ENCODE measurements at places on chromosomes 2 and 18.

DNA sequence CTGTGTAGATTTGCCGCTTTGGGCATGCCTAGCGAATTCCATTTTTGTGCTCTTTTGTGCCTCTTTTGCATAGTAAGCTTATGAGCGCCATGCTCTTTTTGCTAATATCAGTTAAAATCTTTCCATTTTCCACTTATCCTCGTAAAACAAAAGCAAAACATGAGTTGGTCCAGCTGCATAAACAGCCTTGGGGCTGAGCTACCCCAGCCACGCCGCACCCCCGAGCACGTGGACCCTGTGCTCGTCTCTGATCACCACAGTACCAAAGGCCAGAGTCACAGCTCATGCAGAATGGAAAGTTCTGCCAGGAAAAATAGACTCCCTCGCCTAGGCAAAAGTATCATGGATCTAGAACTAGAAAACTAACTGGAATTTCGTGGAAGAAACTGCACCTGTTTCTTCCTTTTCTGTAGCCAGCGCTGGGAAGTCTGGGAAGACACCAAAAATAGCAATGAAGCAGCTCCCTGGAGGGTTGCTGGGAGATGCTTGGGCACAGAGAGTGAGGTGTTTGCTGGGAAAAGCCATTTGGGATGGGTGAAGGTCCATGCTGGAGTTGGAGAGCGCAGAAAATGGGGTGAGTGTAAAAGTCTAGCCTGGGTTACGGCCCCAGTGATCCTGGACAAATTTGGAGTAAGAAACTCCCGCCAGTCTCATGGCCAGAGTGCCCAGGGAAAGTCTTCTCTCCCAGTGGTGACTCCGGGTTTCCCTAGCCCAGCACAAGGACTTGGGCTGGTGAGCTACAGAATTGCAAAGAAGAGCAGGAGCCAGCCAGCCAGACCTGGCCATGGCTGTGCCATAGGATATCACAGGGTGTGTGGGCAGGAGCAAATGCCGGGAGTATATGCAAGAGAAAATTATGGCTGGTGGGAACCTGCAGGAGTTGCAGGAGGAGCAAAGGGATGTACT, 218.4 kb downstream of the GBX2 start:
- no peak for DNase-seq

- DNase-seq: no peak
Measured at GRCh38 chr2:30288561-30288960, 57.2 kb downstream of the LBH start.

DNA sequence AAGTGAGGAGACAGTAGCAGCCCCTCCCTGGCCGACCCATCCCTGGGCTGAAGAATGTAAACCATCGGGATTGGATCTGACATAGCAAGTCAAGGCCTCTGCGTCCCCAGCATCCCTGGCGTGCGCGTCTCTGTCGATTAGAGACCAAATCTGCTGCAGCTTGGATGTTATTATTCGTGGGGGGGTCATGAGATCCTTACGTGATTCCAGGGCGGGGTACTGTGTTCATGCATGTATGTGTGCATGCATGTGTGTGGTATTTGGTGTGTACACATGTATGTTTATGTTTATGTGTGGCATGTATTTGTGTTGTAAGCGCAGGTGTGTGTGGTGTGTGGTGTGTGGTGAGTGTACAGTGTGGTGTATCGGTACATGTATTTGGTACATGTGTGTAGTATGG, 741.8 kb upstream of the SALL3 start:
- DNase-seq: no peak

DNA sequence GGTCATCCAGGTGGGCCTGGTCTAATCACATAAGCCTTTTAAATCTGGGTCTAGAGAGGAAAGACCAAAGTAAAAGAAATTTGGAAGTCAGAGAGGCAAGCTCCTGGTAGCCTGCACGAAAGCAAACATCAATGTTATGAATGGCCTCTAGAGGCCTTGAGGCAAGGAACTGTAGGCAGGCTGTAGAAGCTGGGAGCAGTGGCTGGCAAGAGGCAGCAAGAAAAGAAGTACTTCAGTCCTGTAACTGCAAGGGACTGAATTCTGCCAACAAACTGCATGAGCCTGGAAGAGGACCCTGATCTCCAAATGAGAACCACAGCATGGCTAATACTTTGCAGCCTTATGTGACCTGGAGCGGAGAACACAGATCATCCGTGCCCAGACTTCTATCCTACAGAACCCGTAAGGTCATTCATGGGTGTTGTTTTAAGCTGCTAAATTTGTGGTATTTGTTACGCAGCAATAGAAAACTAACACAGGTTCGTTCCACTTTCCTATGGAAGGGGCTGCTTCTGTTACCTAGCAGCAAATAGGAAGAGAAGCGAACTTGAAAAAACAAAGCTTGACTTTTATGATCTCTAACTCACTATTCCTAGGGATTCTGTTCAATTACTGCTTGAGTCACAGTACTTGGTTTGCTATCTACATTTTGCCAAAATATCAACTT, 1.2 kb downstream of the IMMT start:
- no peak for DNase-seq

GRCh38 chr18:63074981-63075404, 244.6 kb downstream of the BCL2 start:
- peak; percentile 79 for DNase-seq

GRCh38 chr2:140186313-140186712, 1406.1 kb upstream of the NXPH2 start:
- no peak for DNase-seq

GRCh38 chr2:62195421-62196277, at the start of gene B3GNT2:
TSS of gene B3GNT2 (plus strand) at chr2:62196115. CDS start at chr2:62222221, 26,106 bp downstream.
- DNase-seq: peak; percentile 79

- no peak for DNase-seq
Measured at GRCh38 chr2:12287220-12287751, 429.4 kb upstream of the TRIB2 start.

DNA sequence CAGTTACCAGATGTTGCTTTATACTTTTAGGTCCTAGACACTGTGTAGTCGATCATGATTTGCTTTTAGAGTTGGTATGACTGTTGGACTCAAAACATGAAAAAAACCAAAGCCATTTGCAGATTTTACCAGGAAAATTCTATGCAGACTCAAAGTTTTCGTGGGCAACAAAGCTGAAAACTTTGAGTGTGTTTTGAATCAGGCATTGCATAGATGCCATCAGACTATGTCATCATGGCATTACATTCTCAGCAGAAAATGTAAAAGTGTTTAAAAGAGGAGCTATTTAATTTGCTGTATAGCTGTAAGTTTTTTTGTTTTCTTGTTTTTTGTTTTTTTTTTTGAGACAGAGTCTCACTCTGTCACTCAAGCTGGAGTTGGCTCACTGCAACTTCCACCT, 43.5 kb upstream of the ELAC1 start:
- no peak for DNase-seq

GRCh38 chr18:32310101-32310500, 120.3 kb downstream of the MEP1B start:
- DNase-seq: no peak

GRCh38 chr2:230687498-230687897, 25.1 kb upstream of the CAB39 start:
- no peak for DNase-seq

DNA sequence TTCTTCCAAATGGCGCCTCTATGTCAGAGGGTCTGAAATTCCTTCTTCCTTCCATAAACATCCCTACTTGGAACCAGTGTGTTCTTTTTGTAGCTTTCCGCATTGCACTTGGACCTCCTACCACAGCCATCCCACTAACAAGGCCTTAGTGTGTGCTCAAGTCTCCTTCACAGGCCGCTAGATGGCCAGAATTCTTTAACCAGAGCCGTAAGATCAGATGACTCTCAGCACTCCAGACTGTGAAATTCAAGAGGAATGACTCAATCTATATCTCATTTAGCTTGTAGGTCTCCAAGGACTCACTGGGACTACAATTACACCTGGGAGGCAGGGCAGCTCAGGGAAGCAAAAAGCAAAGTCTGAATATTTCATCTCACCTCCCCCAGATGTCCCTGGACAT, 298.9 kb downstream of the EIPR1 start:
- DNase-seq: no peak

DNA sequence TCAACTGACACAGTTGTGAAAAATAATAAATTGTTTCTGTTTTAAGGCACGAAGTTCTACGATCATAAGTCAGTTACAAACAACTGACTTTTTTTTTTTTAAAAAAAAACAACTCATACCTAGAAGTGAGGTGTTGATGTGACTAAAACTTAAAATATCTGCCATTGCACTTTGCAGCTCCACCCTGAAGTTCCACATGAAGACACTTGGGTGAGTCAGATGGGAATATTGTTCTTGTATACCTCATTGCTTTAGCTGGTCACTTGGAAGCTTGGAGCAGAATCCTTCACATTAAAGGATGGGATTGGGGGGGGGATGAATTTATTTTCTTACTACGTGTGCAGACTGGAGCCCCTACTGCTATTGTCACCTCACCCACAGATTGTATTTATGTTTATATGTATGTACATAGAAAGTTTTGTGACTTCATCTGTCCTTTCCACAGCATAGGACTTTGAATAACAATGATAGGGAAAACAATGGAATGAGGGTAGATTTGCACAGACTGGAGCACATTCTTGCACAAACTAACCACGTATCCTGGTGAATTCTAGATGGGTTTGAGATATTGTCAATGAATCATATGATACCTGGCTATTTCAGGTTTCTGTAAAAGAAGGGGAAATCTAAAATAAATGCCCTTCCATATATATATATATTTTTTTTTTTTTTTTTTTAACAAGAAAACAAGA, 57.9 kb upstream of the ARHGAP15 start:
- no peak for DNase-seq

DNA sequence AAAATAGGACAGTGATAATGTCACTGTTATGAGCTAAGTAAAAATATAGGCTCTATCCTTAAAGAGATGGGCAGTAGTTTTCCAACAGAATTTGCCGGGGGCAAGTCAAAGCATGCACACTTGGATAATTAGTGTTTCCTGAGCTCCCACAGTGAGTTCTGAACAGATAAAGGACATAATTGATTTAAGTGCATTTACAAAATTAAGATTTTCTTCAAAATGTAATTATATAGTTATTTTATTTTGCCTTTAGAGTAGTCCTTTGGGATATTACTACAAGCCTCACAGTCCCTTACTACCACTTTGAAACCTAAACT, 107.6 kb downstream of the RAPGEF4 start:
- no peak for DNase-seq

DNA sequence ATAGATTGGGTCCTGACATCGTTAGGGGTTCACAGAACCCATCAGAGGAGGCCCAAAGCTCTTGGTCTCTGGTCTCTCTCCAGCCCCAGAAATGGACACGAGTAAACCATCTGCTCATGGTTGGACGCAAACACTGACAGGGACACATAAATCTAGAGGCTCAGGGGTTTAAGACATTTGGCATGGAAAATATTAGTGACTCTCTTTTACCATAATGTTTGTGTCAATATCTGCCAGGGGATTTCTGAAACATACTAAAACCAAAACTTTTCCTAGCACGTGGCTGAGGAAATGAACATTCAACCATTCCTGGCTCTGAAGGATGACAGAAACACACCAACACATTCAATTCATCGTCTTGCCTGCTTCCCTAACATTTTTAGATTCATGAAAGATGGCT, 226.2 kb downstream of the SP3 start:
- DNase-seq: no peak

DNA sequence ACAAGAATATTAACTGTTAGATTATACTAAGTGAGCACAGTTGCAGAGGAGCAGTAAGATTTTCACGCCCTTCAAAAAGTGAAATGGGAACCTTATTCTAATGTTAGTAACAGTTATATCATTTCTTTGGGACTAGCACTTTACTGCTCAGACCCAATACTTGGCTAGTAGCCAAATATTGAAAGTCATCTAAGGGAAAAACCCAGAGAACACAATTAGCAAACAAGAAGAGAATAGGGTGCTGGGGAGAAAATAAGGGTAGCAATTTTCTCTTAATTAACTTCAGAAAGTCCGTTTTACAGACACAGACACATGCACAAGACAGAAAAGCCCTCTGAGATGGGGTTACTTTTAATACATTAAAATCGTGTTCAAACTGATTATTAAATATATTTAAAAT, 71.8 kb downstream of the ID2 start:
- DNase-seq: no peak

DNA sequence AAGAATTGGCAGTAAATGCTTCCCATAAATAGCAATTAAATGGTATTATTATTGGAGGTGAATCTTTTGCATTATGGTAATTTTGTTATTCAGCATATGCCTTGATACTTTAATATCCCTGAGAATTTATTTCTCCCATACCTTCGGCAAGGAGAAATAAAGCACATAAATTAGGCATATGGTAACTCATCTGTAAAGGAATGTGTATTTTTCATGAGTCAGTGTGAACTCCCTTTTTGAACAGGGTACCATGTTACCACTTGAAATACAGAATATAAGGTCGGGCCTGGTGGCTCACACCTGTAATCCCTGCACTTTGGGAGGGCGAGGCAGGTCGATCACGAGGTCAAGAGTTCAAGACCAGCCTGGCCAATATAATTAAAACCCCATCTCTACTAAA, 18.4 kb downstream of the METTL21A start:
- DNase-seq: no peak

- DNase-seq: no peak
Measured at GRCh38 chr2:138239902-138240491, 261.6 kb upstream of the SPOPL start.

GRCh38 chr2:223027442-223027841, 24.5 kb upstream of the KCNE4 start:
- no peak for DNase-seq

DNA sequence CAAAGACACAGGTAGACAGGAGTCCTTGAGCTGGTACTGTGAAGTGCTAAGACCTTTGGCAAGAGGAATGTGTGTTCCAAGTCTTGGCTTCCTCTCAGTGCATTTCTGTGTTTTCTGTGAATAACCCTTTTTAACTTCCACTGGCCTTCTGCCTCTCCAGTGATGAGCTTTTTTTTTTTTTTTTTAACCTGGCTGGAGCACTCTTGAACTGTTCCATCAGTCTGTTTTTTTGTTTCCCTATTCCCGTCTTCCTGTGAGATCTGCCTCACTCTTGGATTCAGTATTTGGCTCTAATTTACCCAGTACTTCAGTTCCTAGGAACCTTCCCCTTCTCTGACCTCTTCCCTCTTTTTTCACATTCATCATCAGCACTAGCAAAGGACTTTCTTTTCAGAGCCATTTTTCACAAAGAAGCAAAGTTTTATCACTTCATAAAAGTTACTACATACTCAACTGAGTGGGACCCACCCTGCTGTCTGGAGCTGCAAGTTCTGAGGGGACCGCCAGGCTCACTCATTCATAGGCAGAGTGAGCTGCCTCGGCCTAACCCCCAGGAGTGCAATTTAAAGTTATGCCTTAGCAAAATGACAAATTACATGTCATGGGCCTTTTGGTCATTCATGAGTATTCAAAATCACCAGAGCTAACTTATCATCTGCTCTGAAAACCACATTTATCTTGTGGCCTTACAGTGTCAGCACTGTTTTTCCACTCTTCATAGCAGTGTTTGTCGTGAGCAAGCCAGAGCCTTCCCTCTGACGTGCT, 126.9 kb upstream of the DAPL1 start:
- no peak for DNase-seq

DNA sequence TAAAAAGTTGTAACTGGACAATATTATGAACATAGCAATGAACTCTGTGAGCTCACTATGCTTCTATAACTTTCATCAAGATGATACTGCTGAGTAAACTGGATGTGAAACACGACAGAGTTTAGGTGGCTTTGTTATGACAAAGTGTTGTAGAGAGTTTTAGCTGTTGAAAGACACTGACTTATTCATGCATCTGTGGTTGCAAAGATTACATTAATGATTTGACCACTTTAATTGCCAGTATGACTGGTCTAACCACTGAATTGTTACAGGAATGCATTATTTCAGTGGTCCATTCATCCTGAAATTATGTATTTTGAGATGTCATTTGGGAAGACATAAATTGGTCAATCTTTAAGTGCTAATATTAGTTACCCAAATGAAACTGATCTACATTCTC, 117.9 kb downstream of the SPHKAP start:
- no peak for DNase-seq

- no peak for DNase-seq
Measured at GRCh38 chr18:52311331-52311730, 28.7 kb upstream of the DCC start.
